ENCODE measurements at places on chromosomes 1 and 21.
A peak's percentile ranks its signal among the peaks of the same experiment; 100 is the strongest.

DNA sequence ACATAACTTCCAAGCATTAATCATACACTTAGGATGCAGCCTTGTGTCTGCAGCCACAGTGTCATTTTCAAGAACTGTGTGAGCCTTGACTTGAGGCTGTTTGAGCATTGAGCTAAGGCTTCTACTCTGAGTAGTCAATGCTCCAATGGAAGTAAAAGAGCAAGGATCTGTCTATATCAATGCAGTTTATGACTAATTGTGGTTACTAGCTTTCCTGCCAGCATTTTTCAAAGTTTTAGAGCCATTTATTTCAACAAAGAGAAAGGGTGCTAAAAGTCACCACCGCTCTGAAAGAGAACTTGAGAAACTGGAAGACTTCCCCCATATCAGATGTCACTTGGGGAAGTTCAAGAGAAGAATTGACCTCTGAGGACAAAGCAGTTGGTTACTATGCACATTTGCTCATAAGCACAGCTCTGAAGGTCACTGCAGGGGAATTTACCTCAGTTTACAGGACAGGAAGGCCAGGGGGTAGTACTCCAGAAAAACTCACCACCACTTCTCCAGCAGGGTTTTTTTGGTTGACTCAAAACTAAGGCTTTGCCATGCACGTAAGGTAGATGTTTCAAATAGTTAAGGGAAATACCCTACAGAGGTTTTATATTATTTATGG, 24.5 kb upstream of the RGS1 start:
- no peak overlapping the region for H3K4me3 ChIP-seq
- H3K36me3 ChIP-seq, result no peaks in the 10 kb centered on the region
- H3K27ac ChIP-seq, result peak overlapping the region; percentile 25
- H3K27me3 ChIP-seq, result no peaks in the 10 kb centered on the region
- H3K4me1 ChIP-seq, result peaks cover 4% of the 10 kb centered on the region

DNA sequence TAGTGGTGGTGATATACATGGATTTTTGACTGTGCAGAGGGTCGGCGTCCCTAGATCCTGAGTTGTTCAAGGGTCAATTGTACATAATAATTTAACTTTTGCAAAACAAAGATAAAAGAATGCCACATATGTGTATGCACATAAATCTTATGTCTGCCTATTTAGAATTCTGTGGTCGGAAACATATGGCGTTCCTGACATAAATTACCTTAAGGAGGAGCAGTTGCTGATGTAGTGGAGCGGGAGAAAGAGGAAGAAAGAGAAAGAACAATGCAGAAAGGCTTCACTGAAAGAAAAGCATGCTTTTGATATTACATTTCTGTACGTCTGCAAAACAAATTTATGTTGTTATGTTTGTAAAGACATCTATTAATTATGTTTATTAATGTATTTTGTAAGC, 40.0 kb downstream of the S1PR1 start:
- no peak for DNase-seq
- no peak overlapping the region for H3K27ac ChIP-seq
- H3K4me1 ChIP-seq, result no peaks in the 10 kb centered on the region
- H3K4me3 ChIP-seq, result no peak overlapping the region
- H3K27me3 ChIP-seq, result no peaks in the 10 kb centered on the region

- H3K4me3 ChIP-seq, result no peak overlapping the region
- H3K36me3 ChIP-seq, result no peaks in the 10 kb centered on the region
- no peak for DNase-seq
- H3K27ac ChIP-seq, result no peak overlapping the region
Measured at GRCh38 chr1:238370599-238370998, 479.9 kb upstream of the ZP4 start.

DNA sequence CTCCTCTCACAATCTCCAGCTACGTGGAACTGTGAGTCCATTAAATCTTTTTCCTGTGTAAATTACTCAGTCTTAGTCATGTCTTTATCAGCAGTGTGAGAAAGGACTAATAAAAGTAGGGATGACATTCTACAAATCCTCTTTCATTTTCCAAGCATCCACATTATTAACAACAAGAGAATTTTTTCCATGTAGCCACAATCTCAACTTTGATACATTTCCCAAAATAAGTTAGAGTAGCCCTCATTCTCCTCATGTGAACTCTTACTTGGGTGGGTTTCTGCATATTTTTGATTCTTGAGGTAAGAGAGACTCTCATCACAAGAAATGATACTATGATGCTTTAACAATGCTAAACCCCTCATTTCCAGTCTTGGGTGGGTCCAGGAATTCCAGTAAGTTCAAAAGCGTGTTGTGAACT, 52.8 kb downstream of the TNFSF18 start:
- DNase-seq, result no peak
- H3K27ac ChIP-seq, result no peak overlapping the region
- no peaks in the 10 kb centered on the region for H3K4me1 ChIP-seq
- H3K27me3 ChIP-seq, result no peaks in the 10 kb centered on the region

DNA sequence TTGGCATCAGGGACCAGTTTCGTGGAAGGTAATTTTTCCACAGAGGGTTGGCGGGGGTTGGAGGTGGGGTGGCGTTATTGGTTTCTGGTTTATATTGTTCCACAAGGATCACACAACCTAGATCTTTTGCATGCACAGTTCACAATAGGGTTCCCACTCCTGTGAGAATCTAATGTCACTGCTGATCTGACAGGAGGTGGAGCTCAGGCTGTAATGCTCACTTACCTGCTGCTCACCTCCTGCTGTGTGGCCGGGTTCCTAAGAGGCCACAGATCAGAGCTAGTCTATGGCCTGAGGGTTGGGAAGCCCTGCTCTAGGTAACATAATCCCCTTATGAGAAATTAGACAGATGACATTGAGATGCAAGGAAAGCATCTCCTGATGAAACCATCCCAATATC, 12.6 kb downstream of the GBP5 start:
- H3K27ac ChIP-seq, result no peak overlapping the region
- no peaks in the 10 kb centered on the region for H3K27me3 ChIP-seq
- H3K36me3 ChIP-seq, result no peaks in the 10 kb centered on the region
- no peak for DNase-seq
- no peaks in the 10 kb centered on the region for H3K4me1 ChIP-seq

DNA sequence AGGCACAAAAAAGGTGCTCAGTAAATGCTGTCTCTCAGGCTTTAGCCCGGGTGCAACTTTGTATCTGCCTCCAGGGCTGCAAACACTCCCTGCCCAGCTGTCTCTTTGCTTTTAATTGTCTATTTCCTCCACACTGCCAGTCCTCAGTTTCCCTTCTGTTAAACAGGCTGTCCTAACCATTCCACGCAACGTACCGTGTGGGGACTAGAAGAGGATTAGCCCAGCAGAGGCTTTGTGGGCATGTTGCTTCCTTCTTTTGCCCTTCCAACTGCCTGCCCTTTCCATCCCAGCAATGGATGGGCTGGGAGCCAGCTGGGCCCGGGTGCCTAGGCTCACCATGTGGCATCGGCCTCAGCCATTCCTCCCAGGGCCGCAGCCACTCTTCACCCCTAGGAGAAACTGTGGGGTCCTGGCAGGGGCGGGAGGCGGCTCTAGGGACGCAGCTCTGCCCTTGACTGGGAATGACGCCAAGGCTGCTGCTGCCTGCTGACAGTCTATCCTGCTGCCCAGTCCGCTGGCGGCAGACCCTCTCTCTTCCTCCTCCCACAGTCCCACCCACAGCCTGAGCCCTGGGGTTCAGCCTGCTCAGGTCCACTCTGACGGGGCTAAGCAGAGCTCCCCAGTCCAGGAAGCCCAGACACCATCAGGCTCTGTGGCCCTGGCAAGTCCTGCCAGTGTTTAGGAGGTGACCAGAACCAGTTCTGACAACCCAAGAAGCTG, 40.6 kb upstream of the LRP8 start:
- no peaks in the 10 kb centered on the region for H3K27me3 ChIP-seq
- H3K4me1 ChIP-seq, result no peaks in the 10 kb centered on the region
- H3K4me3 ChIP-seq, result no peak overlapping the region
